ENCODE measurements at places on chromosomes 13 and 19.
A peak's percentile ranks its signal among the peaks of the same experiment; 100 is the strongest.

- no peak for DNase-seq
Observed at GRCh38 chr13:113182046-113182445, 23.6 kb downstream of the PROZ start.

DNA sequence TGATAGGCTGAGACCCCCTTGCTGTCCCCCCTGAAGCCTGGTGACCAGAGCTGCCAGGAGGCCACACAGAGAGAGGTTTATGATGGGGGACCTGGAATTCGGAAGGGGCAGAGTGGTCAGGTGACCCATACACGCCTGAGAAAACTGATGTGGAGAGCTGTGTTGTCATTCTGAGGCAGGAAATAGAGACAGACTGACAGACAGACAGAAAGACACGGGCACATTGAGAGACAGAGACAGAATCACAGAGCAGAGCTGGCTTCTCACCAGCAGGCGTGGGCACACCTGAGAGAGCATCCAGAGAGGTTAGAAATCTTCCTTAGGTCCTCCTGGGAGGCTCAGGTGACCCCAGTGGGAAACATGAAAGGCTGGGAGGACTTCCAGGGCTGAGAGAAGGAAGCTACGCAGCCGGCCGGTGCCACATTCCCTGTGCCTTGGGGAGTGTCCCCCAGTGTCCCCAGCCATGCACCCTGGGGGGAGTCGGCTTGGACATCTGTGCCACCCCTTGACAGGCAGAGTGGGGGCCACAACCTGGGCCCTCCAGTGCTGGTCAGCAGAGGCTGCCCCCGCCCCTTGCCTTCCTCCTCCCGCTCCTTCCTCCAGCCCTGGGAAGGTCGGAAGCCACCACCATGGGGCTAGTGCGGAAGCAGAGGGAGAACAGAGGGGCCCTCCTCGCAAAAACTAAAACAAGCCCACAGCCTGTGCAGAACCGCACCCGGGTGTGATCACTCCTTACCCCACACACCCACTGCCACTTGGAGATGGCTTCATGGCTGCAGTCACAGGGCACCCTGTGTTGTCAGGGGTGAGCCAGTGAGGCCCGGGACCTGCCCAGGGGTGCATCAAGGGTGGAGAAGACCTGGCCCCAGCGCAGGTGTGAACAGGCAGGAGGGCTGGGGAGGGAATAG is 2.2 kb downstream of the FFAR1 start:
- no peak for DNase-seq

DNA sequence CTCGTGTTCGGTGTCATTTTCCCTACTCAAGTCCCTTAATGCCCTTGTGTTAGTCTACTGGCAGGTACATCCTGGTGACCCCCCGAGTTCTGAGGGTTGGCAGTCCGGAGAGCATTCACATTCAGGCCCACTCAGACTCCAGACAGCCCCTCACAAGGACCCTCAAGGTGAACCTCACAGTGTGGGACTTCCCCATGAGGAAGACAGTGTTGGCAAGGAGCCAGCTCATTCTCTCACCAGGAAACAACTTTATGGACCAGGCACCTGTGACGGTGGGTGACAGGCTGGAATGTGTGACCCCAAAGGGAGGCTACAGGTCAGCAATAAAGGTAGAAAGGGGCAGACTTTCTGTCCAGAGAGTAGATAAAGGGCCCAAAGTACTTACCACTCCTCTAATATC is 24.5 kb downstream of the RDH8 start:
- no peak for DNase-seq

DNA sequence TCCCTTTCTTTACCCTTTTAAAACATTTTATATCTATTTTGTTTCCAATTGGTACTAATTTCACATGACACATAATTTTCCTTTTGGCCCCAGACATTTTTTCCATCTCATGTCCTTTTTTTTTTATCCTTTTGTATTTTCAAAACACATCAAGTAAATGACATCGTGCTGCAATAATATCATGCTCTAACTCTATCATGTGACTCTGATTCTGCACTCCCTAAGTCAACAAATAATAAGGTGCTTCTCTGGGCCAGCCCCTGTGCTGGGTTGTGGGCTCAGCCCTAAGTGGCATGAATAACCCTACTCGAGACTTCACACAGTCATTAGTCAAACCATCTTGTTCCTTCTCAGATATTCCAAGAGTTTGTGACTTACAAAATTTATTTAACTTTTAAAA is 21.7 kb downstream of the NALCN start:
- no peak for DNase-seq

DNA sequence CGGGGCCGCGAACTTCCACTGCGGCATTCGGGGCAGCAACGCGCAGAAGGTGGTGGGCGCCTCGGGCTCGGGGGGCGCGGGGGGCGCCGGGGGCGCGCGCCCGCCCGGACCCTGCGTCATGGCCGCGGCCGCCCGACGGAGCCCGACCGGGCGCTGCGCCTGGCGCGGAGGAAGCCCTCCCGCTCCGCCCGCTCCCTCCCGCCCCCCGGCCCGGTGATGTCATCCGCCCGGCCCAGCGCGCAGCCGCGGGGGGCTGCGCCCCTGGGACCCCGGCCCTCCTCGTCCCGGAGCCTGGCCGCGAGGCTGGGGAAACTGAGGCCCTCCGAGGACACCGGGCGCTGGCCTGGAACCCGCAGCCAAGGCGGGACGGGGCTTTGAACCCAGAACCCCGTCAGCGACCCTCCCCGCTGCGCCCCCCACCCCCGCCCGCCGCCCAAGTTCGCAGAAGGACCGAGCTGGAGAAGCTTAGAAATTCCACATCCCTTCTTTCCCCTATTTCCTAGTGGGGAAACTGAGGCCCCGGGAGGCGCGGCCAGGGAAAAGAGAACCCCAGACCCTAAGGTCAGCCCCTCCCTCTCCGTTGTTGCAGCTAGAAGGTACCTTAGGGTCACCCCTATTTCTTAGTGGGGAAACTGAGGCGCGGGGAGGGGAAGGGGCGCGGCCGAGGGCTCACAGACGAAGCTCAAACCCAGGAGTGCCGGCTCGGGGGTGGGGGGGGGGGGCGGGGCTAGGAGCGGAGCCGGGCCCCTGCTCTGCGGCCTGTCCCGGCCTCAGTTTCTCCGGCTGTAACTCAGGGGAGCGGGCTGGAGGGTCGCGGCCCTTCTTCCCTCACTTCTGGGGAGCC is at the start of gene SHC2:
Gene SHC2 (minus strand): TSS at position 157 of the 844 bp plus-strand sequence. CDS start 37 bp downstream, at position 120.
- peak; percentile 11 for DNase-seq
